ENCODE measurements at places on chromosomes 11 and 22.

GRCh38 chr11:11407065-11407762 is 54.2 kb upstream of the CSNK2A3 start:
- DNase-seq: peak; percentile 43

DNA sequence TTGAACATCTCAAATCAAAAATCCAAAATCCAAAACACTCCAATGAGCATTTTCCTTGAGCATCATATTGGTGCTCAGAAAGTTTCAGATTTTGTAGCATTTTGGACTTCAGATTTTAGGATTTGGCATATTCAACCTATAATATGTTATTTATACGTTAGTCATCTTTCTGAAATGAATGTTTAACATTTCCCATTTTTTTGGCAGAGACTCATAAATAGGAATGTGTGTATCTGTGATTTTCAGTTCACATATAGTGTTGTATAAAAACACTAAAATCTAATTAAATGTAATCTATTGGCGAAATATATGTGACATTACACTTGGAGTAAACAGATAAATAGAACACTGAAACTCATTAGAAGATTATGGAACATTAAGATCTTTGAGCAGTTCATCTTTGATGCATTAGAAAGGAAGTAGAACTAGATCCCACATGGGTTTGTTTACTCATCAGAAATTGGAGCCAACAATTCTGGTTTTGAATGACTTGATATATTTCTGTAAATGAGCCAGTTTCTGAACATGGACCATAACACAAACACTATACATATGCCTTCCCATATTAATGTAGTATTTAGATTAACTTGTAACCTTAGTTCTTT is 153.1 kb downstream of the UVRAG start:
- DNase-seq: no peak

GRCh38 chr11:31001427-31001826 is 368.1 kb downstream of the DCDC1 start:
- DNase-seq: no peak

DNA sequence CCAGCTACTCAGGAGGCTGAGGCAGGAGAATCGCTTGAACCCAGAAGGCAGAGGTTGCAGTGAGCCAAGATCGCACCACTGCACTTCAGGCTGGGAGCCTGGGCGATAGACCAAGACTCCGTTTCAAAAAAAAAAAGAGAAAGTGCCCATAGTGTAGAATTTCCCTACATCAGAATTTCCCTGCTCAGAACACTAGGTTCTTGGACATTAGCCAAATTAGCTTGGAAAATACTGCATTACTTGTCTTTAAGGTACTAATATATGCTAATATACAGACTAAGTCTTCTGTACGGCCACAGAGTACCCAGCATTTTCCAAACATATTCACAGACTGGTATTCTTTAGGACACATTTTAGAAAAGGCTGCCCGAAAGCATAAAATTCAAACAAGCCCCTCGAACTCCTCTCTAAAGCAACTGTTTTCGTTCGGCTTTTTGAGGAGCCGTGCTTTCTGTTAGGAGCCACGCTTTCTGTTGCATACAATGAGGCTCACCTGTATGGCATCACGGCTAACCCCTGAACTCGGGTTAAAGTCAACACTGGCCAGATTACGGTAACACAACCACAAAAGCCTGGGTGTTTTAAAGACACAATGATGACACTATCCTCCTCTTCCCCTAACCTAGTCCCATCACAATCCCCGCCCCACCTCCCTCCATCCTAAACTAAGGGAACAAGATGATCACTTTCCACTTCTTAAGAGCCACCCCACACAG is 18.4 kb downstream of the TNKS1BP1 start:
- no peak for DNase-seq

- no peak for DNase-seq
Observed at GRCh38 chr11:120652705-120653335, 141.3 kb downstream of the GRIK4 start.

DNA sequence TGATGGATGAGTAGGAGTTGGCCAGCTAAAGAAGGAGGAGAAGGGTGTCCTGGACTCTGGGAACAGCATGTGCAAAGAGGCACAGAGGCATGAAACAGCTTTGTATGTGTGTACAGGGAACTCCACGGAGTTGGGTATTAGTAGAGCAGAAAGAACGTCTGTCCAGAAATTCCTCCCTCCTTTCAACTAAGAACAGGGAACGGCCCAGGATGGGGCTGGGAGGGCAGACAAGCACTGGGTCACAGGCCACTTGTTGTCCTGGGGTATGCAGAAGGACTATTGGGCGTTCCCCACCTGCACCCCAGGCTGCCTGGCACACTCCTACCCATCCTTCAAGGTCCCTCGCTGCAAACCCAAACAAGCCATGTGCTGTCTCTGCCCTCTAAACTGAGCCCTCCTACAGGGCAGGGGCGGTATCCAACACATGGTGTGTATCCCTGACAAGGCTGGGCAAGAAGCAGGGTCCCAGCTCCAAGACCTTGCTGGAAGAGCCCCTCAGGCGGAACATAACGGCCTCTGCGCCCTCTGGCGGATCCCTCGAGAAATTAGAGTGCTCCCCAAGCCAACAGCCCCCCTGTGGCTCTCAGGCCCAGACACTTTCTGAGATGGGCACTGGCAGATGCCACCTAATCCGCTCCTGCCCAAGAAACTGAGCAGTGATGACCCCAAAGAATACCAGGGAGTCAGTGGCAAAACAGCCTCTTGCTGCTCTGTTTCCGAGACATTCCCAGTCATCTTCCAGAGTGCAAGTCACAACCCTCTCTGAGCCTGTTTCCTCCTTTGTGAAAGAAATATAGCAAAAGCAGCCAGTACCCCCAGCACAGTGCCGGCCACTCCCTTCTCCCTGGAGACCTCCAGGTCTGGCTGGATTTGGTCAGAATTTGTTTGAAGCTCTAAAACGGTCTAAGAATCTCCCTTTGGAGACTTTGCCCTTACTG is 1.6 kb upstream of the ELFN2 start:
- peak; percentile 16 for DNase-seq

DNA sequence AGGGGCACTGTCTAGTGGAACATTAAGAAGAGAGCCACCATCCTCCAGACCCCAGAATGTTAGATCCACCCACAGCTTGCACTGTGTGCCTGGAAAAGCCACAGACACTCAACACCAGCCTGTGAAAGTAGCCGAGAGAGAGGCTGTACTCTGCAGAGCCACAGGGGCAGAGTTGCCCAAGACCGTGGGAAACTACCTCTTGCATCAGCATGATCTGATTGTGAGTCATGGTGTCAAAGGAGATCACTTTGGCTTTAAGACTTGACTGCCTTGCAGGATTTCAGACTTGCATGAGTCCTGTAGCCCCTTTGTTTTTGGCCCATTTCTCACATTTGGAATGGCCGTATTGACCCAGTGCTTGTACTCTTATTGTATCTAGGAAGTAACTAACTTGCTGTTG is 115.9 kb upstream of the CCDC179 start:
- no peak for DNase-seq

- DNase-seq: no peak
Observed at GRCh38 chr11:75159151-75159953, 8.4 kb downstream of the SLCO2B1 start.

GRCh38 chr22:38487946-38488345 is 18.2 kb downstream of the DDX17 start:
- DNase-seq: no peak
